ENCODE measurements at places on chromosomes 5 and 9.

GRCh38 chr5:139709582-139710318 lies 61.6 kb downstream of the CXXC5 start:
- no peak for DNase-seq

- DNase-seq = peak; percentile 94
Measured at GRCh38 chr9:89661956-89662717, 57.3 kb downstream of the GADD45G start.

DNA sequence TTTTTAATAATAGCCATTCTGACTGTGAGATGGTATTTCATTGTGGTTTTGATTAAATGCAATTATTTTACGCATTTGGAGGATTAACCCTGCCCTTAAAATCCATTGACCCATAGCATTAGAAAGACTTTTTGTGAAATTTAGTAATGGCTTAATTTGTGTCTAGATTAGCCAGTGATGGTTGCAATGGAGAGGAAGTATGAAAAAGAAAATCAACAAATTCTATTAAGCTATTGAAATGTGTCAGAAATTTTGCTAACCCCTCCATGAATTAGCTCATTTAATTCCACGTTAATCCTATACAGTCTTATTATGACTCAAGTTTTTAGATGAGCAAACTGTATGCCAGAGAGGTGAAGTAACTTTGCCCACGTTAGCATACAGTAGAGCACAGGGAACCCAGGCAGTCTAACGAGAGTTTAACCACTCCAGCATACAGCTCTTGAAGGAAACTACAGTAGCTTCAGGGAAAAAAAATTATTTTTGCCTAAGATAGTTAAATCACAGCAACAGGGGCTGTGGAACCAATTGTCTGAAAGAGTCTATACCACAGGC lies 158.2 kb upstream of the PPP2R2B start:
- DNase-seq = no peak

DNA sequence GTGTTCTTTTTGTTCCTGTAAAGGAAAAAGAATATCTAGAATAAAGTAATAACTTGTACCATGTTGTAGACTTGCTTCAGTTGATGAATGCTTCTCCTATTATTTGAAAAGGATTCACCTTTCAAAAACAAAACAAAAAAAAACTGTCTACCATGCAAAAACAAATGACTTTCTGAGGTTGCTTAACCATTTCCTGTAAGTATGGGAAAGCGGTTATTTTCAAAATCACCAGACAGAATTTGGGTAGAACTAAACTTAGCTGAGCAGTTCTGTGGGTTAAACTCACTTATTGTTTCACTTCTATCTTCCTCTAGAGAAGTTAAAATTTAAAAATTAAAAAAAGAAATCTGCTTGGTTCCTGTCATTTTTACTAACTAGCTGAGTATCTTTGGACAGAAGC lies 25.2 kb downstream of the LNPEP start:
- no peak for DNase-seq

Measured in NCI-H1436 (cell line).